ENCODE measurements at places on chromosomes 6 and 20.

- no peak for DNase-seq
Measured at GRCh38 chr20:34980543-34981233, 25.0 kb downstream of the MYH7B start.

DNA sequence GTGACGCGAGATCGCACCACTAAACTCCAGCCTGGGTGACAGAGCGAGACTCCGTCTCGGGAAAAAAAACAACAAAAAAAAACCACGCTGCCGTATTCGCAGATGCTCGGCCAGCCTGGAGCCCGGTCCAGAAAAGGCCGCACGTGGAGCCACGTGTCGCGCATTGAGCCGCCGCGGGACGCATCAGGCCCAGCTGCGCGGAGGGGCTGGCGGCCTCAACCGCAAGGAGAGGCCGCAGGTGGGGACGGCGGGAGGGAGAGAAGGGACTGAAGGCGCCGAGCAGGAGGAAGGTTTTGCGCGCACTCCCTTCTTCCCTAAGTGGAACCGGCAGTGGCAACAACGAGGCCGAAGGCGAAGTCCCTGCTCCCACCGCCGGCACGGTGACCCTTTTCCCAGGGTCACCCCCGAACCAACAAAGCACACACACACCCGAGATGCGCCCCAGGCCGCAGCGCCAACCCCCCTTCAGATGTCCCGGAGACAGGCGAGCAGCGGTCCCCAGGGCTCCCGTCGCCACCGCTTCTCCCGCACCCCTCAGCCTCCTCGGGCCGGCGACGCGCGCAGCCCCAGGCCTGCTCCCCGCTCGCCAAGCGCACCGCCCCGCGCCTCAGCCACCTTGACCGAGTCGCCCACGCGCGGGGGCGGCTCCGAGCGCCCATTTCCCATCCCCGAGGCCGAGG is 681 bp downstream of the SYCP2 start:
- no peak for DNase-seq

GRCh38 chr20:36462440-36463211 is 78.7 kb upstream of the MYL9 start:
- no peak for DNase-seq

- DNase-seq = no peak
Measured at GRCh38 chr6:27495386-27496135, 22.7 kb upstream of the ZNF184 start.

GRCh38 chr6:28565823-28566526 is 40.3 kb downstream of the GPX5 start:
- DNase-seq = no peak

All from activated gamma-delta T cell treated with anti-CD3 and anti-CD28 coated beads, Interleukin-2, amount 50 U/mL, for 16 hours (primary cell).